Ascending aorta (tissue), 2 donors: ENCODE measurements at places on chromosomes 7 and 10.

DNA sequence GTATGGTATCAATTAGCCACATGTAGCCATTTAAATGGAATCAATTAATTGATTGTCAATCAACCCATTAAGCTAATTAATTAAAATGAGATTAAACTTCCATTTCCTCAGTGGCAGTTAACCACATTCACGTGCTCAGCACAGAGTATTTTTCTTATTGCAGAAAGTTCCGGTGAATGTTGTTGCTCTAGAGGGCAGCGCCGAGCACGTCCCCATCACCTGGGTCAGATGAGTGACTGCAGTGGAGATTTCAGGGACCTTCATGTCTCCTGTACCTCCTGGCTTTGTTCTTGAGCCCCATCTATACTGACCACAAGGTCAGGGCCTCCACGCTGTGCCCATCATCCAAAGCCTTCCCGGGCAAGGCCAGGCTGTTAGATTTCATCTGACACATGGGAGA is 168.8 kb upstream of the MKI67 start:
- DNase-seq, result no peak

GRCh38 chr10:130559547-130559880 is 423.3 kb downstream of the GLRX3 start:
- no peak for DNase-seq

- no peak for DNase-seq
These were observed 130.8 kb upstream of the LYZL1 start for GRCh38 chr10:29158066-29158465.

DNA sequence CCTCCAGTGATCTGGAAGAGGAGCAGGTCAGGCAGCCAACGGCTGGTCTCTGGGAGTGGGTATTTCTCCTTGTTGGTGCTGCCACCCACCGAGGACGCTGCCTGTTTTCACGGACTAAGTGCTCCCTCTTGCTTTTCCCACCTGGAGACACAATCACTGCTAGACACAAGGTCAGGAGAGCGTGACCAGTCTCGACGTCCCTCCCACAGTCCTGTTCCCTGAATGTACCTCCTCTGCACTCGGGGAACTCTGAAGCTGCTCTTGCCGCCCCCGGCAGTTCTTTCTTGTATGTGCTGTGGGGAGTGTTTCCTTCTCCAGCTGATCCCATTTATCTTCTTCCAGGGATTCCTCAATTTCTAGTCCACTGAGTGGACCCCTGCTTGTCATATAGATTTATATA is 89.4 kb downstream of the CYTH3 start:
- peak; percentile 19 for DNase-seq
